ENCODE measurements at places on chromosomes 3 and 15.
A peak's percentile ranks its signal among the peaks of the same experiment; 100 is the strongest.

DNA sequence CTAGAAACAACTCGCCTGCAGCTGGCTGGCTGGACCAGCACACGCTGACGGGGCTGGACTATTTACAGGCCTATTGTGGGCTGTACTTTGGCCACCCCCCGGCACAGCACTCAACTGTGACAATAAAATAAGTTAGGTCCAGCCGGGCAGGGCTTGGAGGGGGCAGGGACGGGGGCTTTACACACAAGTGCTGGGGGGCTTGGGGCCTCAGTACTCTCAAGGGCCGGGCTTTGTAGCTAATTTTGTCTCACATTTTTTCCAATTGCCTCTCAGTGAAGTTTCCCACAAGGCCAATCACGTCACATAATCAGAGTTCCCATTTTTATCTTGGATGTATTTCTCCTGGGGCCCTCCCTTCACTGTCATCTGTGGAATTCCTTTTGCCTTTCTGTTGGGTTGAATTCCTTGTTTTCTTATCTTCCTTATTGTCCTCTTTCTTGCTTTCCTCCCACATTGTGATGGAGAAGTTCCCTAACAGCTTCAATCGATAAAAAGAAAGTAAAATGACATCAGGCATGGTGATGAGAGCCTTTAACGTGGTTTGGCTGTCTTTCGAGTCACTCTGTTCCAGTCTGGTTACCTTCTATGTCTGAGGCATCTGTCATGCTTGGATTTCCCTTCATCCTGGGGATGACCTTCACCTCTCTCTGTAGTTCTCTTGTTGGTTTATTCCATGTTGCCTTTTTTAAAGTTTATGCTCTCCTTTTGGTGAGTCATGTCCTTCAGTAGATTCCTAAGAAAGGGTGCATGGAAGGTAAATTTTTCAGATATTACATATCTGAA is 44.1 kb upstream of the CMTM7 start:
- no peak for DNase-seq

DNA sequence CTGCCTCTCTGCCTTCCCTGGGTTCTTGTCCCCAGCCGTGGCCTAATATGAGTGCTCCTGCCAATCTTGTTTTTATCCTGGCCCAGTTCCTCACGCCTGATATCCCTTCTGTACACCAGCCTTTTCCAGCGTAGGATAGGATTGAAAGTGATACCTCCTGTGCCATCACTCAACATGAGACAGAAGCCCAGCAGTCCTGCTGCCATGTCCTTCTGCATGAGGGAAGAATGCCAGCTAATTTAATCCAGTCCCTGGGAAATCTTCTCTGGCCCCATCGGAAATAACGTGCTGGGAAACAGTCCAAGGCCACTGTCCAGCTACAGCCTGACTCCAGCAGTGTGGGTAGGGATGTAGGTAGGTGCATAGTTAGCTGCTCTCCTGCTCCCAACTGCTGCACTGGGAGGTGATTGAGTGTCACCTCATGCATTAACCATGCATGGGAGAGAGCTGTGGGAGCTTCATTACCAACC is 92.0 kb upstream of the TPM1 start:
- no peak for DNase-seq

DNA sequence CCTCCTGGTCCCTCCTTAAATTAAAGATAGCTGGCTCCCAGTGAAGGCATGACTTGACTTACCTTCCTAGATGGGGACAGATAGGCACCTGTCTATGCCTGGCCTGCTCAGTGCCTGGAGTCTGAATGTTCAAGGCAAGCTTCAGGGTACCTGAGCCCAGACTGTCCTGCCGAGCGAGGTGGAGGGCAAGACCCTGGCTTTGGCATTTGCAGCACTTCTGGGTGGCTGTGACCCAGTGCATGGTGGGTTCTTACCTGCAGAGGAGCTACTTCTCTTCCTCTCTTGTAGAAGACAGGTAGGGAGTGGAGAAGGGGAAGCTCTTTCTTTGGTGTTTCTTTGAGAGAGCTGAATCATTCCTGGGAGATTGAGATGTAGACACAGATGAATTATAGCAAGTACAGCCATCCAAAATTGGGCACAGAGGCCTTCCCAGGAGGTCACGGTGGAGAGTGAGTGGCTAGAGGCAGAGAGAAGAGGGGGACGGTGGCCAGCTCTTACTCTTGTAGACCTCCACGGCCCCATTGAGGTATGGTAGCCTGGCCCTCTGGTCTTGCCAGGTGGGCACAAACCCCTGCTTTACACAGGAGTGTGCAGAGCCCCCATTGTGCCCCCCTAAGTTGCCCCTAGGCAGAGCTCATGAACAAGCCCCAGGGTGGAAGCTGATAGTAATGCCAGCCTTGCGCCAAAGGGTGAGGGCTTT is 402.5 kb upstream of the TPM1 start:
- no peak for DNase-seq

DNA sequence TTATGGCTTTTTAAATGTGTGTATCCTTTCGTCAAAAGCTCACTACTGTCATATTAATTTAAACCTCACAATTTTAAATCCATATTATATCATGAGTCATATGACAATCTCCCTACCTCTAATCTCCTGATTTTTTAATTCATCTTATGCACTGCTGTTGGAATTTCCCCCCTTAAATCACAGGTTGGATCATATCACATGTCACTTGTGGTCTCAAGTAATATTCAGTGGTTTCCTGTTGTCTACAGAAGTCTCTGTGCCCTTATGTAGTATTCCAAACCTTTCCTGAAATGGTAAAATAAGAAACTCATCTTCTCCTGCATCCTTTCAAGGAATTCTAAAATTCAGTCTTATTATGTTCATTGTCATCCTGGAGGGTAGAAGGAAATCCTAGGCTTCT is 116.0 kb upstream of the CBLB start:
- no peak for DNase-seq

- no peak for DNase-seq
Measured at GRCh38 chr3:56415652-56416051, 52.6 kb downstream of the ERC2 start.

- no peak for DNase-seq
Measured at GRCh38 chr3:65603631-65604030, 435.1 kb downstream of the MAGI1 start.

DNA sequence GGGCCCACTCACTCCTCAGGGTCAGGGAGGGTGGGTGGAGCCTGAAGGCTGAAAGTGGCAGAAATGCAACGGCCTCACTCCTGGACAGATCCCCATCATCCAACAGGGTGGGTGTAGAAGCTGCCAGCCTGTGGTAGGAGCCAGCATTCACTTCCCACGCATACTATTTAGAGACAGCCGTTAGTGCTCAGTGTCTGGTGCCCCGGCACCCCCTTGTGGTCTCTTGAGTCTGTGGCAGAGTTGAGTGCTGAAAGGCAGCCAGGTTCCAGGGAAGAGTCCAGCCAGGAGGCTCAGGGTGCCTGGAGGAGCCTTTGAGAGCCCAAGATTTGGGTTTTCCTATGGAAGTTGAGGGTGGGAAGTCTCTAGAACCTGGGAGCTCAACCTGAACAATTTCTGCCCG is 2.1 kb upstream of the GNAT1 start:
- DNase-seq = peak; percentile 39

DNA sequence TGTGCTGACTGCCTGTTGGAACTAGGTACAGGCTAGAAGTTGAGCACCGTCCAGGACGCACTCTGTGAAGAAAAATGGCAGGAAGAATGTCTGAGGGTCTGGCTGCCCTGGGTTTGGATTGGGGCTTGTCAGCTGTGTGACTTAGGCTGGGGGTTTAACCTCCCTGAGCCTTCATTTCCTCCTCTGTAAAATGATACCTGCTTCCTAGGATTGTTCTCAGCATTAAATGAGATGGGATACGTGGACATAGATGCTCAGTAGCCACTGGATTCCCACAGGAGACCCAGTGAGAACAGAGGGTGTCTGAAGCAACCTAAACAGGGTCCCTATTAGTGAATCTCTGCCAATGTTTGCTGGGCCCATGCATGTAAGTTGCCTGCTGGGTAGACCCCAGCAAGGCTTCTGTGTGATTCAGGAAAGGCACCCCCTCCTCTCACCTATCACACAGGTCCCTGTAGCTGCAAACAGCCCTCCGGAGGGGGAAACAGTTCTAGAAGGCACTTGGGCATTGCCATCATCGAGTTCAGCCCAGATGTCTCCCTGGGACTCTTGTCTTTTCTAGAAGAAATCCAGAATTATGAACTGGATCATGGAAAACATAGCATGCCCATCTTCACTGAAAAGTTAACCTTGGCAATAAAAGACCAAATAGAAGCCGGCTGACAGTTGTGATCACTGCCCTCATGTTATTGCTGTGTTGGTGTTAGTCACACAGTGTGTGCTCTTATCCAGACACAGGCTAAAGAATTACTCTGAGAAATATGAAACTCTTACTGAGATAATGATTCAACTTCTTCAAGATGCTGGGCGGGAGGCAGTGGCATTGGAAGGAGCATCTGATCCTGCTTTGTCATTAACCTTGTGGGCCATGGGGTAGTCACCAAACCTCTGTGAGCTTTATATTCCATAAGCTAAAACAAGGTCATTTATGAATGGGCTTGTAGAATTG is 64.5 kb downstream of the SMAD6 start:
- no peak for DNase-seq

GRCh38 chr15:72113347-72114031 is 4.5 kb downstream of the MYO9A start:
- DNase-seq = no peak

GRCh38 chr3:124663690-124664089 is 66.6 kb upstream of the UMPS start:
- DNase-seq = no peak
